ENCODE measurements at places on chromosomes 1 and 21.

- no peak for DNase-seq
Observed at GRCh38 chr1:85196358-85196757, 4.5 kb downstream of the SYDE2 start.

DNA sequence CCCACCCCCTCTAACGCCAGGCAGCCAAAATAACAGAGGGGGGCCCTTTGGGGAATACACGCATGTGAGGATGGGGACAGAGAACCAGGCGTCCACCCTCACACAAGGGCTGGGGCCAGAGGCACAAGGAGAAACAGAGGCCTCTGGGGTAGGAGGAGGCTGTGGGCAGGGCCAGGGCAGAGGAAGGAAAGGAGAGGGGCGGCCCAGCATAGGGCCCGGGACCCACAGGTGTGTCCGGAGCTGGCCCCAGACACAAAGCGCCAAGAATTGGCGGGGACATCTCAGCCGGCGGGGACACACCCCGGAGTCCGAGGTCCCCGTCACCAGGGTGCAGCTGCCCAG, 6.7 kb downstream of the PLEKHG5 start:
- no peak for DNase-seq

DNA sequence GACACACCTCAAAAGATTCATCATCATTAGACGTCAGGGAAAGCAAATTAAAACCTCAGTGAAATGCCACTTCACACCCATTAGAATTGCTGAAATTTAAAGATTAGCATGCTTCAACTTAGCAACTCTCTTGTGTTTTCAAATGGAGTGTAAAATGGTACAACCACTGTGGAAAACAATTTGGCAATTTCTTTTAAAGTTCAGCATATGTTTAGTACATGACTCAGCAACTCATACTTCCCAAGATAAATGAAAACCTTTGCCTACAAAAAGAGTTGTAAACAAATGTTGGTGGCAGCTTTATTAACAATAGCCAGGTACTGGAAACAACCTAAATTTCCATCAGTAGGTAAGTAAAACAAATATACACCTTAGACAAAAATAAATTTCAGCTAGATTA, 42.7 kb downstream of the ST3GAL3 start:
- DNase-seq, result no peak

DNA sequence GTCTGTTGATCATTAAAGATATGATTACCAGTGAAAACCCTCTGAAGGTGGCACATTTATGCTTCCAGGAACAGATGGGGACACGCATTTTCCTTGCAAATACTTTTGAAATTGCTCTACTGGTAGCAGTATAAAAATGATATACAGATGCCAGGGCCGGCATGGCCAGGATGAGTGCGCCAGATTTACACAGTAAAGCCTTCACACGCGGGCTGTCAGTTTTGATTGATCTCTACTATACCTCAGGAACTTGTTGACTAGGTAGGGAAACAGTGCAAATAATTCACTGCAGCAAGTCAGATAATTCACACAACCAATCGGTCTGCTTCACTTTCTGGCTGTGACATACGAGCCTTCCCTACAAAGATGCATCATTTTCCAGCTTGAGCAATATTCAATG, 123.2 kb upstream of the BARHL2 start:
- no peak for DNase-seq

GRCh38 chr1:5941671-5942070, 50.6 kb downstream of the NPHP4 start:
- no peak for DNase-seq

- DNase-seq, result no peak
Observed at GRCh38 chr1:167627865-167628641, 2.0 kb upstream of the RCSD1 start.

DNA sequence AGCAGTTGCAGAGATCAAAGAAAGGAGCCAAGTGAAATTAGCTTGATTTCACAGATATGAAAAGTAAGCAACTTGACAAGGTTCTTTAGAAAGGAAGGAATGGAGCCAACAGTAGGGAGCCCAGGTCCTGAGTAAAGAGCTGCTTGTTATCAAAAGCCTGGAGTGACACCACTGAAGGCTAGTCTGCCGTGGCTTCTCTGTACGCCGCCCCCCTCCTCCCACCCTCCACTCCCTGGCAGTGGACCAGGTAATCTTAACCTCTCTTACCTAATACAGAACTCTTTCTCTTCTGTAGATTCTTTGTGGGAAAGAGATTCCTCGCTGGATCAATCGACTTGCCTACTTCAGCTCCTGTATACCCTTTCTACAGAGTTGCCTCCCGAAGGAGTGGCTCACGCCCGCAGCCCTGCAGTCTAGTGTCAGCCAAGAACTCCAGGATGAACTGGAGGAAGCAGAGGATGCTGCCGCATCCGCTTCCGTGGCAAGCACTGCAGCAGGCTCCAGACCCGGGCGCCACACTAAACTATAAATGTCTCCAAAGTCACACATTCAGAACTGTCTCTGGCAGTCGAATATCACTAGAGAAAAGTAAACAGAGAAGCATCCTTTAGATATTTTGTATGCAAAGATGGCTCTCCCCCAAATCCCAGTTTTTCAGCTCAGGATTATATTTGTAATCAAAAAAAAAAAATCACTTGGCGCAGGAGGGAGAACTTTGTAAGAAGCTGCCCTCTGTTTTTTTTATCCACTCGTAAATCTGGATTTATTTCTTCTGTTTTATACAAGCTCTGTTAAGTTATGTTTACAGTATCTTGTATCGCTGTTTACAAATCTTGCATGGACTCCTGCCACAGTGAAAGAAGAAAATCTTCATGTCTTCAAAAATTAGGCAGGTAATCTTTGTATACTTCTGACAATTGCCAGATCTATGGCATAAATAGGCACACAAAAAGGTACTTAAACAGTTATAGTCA, 52.6 kb downstream of the DESI2 start:
- DNase-seq, result no peak

DNA sequence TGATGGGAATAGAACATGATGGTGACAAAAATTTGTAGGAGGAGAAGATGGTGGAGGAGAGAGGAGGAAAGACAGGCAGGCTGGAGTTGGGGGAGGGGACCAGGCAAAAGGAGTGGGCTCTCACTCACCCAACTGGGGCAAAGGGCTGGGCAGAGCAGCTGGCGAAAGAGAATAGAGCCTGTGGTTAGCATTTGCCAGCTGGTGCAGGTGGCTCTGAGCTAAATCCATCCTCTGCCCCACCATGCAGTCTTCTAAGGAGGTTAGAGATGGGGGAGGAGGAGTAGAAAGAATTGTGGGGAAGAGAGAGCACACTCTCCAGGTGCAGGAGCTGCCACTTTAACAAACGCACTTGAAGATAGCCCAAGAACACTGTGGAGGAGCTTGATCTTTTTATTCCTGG, 27.6 kb upstream of the SLAMF1 start:
- no peak for DNase-seq

DNA sequence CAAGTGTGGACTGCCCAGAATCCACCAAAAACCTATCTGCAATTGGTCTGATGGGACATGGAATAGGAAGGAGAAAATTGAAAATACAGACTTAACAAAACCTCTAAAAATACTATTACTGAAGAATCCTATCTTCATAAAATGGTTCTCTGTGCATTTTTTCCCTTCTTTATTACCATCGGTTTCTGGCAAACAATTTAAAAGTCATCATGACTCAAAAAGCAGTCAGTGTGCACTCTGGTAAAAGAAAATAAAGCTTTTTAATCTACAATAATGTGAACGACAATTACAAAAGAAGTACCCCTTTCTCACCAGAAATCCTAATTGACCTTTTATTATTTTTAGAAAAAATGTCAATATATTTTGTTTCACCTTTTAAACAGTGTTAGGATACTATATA, 186.3 kb downstream of the TPR start:
- DNase-seq, result no peak

DNA sequence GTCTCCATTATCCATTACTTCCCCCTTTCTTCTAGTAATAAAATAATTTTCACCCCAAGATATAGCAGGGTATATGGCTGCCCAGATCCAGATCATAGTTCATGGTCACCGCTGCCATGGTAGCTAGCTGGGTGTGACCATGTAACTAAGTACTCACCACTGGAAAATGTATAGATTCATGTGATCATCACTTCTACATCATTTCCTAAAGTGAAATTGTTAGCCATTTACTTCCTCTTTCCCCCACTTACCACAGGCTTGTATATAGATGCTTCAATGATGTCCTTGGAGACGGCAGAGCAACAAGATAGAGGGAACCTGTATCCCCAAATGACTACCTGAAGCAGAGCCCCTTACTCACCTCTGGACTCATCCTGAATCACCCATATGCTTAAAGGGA, 22.7 kb upstream of the EYA3 start:
- DNase-seq, result no peak

- no peak for DNase-seq
Observed at GRCh38 chr1:160357286-160358002, 9.4 kb upstream of the NHLH1 start.

- DNase-seq, result no peak
Observed at GRCh38 chr1:89632657-89633247, at the start of gene LRRC8C. LRRC8C (plus strand) TSS chr1:89633120; CDS start chr1:89686474, 53,354 bp downstream.
